ENCODE measurements at places on chromosomes 3 and 15.

DNA sequence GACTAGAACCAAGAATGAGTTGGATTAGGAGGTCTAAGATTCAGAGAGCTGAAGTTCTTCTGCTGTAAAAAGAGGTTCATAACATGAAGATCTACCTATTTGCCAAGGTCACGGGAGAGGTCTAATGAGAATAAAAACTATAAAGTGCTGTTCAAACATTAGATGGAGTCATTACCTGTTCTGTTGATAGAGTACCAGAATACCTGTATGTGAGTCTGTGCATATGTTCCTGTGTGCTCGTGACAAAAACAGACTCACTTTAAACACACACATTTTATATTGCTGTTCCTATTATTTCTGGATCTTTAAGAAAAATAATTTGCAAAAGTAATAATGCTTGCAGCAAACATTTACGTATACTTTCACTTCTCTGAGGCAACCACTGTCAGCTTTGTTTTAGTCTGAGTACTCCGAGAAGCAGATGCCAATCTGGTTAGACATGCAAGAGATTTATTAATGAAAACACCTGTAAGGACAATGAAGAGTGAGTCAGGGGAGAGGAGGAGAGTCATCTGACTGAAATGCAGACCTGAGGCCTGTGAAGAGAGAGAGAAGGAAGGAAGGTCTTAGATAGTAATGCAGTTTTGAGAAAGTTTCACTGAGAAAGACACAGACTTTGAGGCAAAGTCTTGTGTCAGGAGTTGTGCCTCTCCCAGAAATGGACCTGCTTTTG is 221.2 kb downstream of the SQOR start:
- no peak for DNase-seq

GRCh38 chr3:57855281-57855680 is 99.2 kb downstream of the SLMAP start:
- DNase-seq: no peak

DNA sequence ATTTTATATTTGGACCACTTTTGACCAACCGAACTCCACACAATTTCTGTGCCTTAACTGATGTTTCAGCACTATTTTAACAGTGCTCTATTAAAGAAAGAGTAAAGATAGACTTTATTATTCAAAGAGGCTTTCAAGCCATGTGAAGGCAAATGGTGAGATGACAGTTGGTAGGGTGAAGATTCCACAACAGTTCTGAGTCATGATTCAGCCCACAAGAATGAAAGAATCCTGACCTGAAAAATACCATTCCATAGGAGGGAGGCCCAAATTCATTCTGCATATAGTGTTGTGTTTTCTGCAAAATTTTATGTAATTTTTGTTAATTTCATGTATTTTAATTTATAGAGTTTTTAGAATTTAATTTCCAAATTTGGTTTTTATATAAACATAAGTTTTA is 135.6 kb upstream of the STAC start:
- DNase-seq: peak; percentile 73

GRCh38 chr3:61983479-61983878 is 389.9 kb downstream of the FEZF2 start:
- DNase-seq: no peak

DNA sequence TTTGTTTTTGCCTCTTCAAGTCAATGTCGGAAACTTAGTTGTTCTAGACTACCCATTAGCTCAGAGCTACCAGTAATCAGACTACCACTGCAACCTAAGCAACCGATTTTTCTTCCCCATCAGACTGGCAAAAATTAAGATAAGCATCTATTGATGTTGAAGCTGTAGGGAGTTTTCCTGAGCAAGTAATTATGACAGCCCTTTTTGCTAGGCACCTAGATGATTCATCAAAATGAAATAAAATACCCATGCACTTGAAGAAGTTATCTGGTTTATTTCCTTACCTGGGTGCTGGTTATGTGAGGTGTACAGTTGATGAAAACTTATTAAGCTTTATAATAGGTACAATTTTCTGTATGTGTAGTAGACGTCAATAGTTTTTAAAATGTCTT is 554 bp upstream of the COMMD4 start:
- DNase-seq: no peak

DNA sequence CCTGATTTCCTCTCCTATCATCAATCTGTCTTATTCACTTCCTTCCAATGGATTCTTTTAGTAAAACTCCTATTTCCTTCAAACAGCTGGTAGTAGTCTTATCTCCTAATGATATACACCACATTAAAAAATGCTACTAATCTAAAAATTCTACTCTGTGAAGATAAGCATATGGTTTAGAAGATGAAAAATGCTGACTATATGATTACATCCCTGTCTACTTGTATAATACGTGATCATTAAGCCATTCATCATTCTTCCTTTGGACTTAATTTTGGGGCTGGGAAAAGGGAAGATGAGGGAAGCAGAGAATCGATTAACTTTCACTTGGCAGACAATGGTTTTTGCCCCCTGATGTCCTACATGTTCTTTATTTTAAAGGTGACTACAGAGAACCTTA is 453.1 kb downstream of the NSUN3 start:
- DNase-seq: no peak

DNA sequence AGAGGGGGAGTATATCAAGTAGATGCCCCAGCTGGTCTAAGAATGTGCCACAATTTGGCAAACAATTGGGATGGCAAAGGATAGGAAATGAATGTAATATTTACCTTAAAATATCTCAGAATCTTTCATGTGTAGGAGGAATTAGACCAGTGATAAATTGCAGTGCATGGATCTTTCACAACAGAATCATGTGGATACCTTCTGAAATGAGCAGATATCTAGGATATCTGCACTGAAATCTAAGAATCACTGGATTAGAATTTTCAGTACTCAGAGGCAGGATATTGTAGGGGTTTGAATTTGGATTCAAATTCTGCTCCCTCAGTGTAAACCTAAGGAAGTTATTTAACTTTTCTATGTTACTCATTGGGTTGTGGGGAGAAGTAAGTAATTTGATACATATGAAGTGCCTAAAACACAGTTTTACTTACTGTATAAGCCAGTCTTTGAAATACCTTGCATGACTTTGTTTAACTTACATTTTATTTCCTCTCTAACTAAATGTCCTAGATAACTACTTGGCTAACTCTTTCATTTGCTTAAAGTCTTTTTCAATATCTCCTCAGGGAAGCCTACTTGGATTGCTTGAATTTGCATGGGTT is 8.8 kb downstream of the IL1RAP start:
- DNase-seq: no peak

DNA sequence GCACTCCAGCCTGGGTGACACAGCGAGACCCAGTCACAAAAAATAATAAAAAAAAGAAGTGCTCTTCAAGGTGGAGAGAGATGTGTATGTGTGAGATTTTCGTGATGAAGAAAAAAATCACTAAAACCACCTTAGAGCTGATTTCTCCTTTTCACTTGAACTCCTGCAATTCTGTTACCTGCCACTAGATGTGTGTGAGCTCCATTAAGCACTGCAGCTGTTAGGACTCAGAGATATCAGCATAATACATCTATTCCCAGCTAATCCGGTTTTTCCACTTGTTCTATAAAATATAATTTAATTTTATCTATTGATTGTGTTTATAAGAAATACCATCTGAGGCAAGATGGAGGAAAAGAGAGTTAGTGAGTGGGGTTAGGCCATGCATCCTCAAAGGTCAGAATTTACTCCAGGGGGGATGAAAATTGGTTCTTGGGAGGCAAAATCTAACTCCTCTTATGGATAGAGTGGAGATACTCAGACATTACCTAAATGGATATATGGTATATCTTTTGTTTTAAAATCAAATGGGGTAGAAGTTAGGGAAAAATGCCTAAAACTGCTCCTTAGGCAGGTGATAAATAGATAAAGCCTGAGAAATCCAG is 152.7 kb downstream of the IL20RB start:
- peak; percentile 59 for DNase-seq

DNA sequence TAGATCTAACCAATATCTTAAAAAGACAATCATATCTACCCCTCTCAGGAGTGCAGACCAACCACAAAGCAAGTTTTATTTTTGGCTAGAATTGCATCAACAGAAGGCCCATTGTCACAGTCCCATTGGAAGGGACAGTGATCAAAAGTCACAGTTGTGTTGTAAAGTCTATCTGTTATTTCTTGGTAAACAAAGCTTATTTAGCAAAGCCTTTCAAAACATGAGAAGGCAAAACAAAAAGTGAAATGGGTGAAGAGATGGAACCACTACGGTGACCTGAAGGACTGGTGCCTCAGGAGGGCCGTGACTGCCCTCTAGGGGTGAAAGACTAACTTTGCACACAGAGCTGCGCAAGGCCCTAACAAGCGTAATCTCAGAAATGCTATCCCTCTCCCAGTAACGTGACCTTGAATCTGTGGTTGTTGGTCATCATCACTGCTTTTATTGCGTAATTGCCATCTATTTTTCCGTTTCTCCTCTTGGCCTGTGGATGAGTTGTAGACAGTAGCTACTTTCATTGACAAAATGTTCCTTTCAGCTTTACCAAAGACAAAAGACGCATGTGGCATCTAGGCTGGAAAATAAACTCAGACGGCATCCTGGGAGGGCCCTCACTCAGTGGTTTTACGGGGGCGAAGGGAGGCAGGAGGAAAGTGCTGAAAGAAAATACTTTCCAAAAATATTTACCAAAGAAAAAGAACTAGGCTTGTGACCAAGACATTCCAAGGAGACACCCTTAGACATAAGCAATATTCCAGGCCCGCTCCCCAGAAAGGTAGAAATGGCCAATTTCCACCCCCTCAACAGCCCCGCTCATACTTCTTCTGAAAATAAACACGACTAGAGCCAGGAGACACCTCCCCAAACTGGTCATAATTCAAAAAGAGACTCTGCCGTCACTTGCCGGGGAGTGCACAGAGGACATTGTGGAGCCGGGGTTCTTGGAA is 79.4 kb downstream of the FRMD4B start:
- DNase-seq: peak; percentile 86

GRCh38 chr3:125147491-125147820 is 65.1 kb downstream of the SLC12A8 start:
- DNase-seq: no peak

- no peak for DNase-seq
Observed at GRCh38 chr3:50304601-50305000, 1.2 kb upstream of the HYAL1 start.

GRCh38 chr15:29656636-29657475 is 165.4 kb downstream of the TJP1 start:
- no peak for DNase-seq

DNA sequence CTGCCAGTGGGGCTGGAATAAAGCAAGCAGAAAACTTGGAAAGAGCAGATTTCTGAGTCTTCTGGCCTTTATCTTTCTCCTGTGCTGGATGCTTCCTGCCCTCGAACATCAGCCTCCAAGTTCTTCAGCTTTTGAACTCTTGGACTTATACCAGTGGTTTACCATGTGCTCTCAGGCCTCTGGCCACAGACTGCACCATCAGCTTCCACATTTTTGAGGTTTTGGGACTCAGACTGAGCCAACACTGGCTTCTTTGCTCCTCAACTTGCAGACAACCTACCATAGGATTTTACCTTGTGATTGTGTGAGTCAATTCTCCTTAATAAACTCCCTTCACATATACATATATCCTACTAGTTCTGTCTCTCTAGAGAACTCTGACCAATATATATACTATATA is 706.6 kb downstream of the NR2F2 start:
- no peak for DNase-seq

DNA sequence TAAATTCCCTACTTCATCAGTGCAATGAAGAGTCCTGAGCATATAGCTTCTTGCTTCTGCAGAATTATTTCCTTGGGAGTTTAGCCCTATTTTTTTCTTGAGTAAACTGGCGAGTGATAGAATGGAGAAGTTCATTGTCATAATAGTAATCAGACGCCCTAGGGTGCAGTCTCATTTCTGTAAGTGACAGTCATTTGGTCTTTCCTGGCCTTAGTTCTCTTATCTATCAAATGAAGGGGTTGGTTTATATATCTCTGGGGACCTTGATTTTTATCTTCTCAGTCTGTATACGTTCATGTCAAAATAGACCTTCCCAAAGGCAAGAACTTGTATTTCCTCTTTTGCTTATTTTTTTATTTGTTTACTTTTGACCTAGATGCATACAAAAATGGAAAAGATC is 9.9 kb upstream of the ALPK3 start:
- no peak for DNase-seq

DNA sequence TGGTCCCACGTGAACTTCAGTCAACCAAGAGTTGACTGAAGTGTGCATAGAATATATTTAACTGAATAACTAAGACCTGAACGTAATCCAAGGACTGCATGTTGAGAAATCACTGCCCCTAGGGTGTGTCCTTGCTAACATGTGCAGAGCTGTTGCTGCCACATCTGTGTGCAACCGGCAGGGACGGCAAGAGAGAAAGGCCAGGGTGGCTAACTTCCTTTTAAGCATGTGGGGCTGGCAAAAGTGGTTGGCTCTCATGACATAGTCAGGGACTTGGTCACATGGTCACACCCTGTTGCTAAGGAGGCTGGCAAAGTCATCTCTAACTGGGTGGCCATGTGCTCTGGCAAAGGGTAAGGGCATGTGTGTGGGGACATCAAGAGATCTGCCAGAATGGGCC is 52.4 kb downstream of the GASK1A start:
- DNase-seq: peak; percentile 29

DNA sequence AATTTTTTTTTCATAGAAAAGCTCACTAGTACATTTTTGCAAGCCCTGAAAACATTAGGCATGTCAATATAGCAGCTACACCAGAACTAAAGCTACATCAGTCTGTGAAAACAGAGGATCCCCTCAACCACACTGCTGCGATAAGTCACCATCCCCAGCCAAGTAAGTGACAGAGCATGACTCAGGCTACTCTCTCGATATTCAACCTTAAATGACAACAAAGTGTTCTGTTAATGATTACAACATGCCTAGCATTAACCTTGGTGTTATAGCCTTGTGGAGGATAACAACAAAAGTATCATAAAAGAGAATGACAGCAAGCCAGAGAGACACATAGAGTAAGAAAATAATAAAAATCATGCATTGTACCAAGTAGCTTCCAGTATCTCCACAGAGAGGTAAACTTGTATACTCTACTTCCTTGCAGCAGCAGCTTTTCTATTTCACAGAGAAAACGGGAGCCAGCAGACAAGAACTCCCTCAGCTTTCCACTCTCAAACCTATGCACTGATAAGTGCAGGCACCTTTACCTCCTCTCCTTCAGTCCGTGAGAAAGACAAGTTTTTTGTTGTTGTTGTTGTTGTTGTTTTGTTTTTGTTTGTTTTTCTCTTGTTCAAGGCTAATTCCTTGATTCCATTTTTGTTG is 76.6 kb downstream of the GBE1 start:
- DNase-seq: peak; percentile 10

DNA sequence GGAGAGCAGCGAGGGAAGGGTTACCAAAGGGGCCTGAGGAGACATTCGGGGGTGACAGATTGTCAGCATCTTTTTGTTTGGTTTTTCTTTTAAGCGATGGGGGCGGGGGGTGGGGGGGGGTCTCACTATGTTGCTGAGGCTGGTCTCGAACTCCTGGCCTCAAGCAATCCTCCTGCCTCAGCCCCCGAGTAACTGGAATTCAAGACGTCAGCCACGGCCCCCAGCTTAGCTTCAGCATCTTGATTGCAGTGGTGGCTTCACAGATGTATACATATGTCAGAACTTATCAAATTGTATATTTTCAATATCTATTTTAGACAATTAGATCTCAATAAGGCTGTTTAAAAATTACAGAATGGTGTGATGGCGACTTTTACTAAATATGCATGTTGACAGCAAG is 30.9 kb downstream of the ZDHHC19 start:
- no peak for DNase-seq

- DNase-seq: peak; percentile 59
Observed at GRCh38 chr3:150721285-150722130, 17.8 kb upstream of the ERICH6 start.
